ENCODE measurements at places on chromosomes 2 and 18.

- DNase-seq, result no peak
Observed at GRCh38 chr2:16755442-16755841, 89.8 kb upstream of the CYRIA start.

DNA sequence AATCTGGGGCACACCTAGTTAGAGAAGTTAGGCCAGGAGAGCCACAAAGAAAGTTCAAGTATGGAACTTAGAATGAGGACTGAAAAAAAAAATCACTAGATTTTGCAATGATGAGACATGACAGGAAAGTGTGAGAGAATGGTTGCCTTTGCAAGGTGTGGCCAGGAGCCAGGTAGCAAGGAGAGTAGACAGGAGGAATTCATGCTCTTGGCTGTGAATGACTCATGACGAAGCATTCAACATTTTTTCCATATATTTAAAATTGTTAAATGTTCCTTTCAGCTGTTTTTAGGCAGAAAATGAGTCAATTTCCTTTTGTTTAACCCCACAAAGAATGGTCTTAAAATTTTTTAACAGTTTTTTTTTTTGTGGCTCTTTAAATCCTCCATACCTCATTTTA, 636.9 kb downstream of the PLCL1 start:
- no peak for DNase-seq

DNA sequence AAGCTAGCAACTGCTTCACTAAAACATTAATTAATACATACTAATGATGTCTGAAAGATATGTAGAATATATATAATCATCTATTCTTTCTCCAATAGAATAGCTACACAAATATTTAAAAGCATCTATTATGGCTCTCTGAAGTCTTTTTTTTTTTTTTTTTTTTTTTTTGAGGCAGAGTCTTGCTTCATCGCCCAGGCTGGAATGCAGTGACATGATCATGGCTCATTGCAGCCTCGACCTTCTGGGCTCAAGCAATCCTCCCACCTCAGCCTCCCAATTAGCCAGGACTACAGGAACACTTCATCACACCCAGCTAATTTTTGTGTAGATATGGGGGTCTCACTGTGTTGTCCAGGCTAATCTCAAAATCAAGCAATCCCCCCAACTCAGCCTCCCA, 120.4 kb upstream of the KYNU start:
- DNase-seq, result no peak

- no peak for DNase-seq
Observed at GRCh38 chr2:112474844-112475486, 7.0 kb upstream of the TTL start.

- DNase-seq, result no peak
Observed at GRCh38 chr2:236862961-236863728, 222.5 kb upstream of the COPS8 start.

- DNase-seq, result no peak
Observed at GRCh38 chr2:206718296-206718695, at the start of gene DYTN. Gene DYTN (minus strand): TSS chr2:206718396. CDS start chr2:206718279, 117 bp downstream.

DNA sequence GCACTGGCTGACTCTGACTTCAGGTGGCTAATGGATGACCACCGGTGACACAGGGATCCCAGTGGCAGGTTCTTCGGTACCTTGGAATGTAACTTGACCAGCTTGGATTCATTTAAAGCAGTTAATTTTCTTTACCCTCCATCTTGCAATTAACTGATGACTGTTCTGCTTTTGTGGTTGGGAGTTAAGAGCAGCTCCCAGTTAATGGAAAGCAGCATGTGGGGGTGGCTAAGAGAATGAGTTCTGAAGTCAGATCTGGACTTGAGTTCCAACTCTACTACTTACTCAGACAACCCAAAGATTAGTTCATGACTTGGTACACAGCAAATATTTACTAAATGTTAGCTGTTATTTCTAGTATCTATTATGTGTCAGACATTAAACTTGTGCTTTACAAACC, 58.5 kb downstream of the FAM228A start:
- DNase-seq, result no peak

- no peak for DNase-seq
Observed at GRCh38 chr2:161332371-161332967, 24.2 kb downstream of the PSMD14 start.

DNA sequence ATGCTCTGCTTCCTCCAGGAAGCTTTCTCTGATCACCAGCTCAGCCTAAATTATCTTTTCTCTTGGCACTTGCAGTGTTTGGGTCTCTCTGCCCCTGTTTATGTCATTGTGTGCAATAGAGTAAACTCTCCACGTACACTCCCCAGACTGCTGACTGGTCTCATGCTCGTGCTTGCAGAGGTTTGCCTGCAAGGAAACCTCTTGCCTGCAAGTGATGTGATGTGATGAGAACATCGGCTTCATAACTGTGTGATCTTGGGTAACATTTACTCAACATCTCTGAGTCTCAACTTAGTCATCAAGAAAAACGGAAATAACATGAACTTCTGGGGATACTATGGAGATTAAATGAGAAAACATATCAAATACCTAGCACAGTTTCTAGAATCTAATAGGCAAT, 92.3 kb downstream of the BIN1 start:
- peak; percentile 74 for DNase-seq

DNA sequence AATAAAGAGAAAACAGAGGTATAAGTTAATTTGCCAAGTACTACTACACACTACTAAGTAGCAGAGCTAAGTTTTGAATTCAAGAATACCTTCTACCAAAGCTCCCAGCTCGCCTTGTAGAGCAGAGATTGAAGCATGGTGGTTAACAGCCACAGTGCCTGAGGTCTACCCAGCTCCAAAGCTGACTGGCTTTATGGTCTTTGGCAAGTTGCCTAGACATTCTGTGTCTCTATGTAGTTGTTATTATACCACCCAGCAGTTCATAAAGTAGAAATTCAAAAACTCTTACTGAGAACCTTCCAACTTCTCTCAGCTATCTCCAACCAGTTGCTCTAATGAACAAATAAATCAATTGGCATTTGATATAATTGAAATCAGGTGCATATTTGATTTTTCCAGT, 87.8 kb downstream of the PDE11A start:
- DNase-seq, result no peak

DNA sequence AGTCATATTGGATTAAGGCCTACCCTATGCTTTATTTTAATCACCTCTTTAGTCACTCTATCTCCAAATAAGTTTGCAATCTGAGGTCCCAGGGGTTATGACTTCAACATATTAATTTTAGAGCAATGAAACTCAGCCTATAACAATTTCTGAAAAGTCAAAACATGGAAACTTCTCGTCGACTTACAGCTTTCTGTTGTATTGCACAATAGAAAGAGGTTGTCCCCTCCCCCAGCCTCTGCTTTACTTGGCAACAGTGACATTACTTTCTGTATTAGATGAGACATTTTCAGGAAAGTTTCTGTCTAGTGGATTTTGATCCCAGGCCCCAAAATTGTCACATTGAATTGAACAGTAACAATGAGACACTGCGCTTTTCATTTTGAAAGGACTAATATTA, 326.4 kb downstream of the THSD7B start:
- no peak for DNase-seq

Measured in hepatic stellate cell (primary cell).